ENCODE measurements at places on chromosomes 5 and 9.

DNA sequence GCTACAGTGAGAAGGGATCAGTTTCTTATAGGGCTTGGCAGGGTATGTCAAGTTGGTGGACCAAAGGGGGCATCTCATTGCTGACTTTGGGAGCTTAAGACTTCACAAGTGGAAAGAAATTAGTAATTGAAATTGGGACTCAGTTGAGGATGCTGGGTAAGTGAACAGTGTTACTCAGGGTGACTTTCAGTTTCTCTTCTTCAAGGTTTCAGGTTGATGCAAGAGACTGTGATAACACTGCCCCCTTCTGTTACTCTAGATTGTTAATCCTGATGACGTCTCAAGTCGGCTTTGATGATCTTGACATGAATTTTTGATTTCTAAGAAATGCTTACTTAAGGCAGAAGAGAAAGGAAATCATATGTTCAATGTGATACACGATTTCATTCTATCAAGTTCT is 21.3 kb downstream of the KCTD16 start:
- no peak for DNase-seq

DNA sequence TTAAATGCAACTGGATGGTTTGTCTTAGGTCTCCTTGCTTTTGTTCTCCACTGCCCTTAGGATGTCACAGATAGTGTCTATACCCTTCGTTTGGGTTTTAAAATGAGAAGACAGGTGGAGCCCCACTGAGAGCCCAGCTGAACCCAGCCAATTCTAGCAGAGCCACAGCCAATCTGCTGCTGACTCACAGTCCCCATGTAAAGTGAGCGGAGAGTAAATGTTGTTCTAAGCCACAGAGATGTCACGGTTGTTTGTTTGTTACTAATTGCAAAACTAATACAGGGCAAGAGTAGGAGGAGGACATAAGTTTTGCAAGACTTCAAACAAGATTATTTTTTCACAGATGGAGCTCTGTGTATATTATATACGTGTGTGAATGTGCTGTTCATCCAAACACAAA is 50.5 kb upstream of the AGXT2 start:
- DNase-seq = no peak

- DNase-seq = no peak
These were observed 203.8 kb downstream of the PBX3 start for GRCh38 chr9:125950880-125951471.

- DNase-seq = no peak
These were observed 137.4 kb downstream of the PLK2 start for GRCh38 chr5:58322453-58322852.

- DNase-seq = no peak
These were observed 60.6 kb upstream of the TRPC7 start for GRCh38 chr5:136425921-136426320.

DNA sequence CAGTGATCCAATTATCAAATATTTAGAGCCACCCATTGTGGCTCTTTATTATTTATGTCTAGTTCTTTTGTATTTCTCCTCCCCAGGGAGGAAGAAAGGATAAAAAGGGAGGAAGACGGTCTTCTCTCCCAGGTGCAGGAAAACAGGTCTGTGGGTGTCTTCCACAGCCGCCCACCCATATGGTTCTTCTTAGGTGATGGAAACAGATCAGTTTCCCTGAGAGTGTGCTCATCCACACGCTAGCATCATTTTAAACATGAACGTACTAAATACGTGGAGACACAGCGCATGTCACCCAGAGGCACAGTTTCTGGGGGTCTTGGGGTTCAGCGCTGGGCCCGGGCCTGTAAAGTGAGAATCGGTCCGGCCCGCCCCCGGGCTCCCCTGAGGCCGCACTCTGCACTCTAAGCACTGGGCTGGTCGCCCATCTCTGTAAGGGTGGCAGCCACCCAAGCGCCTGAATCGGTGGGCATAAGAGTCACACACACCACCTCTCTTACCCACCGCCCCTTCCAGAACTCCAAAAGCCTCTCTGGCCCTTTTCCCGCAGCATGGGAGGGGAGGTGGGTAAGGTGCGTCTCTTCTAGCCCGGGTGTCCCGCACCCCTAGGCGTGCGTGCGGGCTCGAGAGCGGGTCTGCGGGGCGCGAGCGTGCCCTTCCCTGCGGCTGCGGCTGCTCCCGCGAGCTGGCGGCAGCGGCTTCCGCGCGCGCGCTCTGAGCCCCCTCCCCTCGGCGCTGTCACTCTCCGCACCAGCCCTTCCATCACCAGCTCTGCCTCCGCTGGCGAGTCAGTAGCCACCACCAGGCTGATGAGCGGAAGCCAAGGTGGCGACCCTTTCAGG is 1.3 kb downstream of the PTCH1 start:
- no peak for DNase-seq

- DNase-seq = no peak
These were observed 55.9 kb downstream of the SEMA4D start for GRCh38 chr9:89441986-89442385.

GRCh38 chr9:127277770-127278169 is 13.2 kb downstream of the GARNL3 start:
- DNase-seq = no peak

- DNase-seq = no peak
These were observed 27.1 kb upstream of the MYORG start for GRCh38 chr9:34403554-34404380.

DNA sequence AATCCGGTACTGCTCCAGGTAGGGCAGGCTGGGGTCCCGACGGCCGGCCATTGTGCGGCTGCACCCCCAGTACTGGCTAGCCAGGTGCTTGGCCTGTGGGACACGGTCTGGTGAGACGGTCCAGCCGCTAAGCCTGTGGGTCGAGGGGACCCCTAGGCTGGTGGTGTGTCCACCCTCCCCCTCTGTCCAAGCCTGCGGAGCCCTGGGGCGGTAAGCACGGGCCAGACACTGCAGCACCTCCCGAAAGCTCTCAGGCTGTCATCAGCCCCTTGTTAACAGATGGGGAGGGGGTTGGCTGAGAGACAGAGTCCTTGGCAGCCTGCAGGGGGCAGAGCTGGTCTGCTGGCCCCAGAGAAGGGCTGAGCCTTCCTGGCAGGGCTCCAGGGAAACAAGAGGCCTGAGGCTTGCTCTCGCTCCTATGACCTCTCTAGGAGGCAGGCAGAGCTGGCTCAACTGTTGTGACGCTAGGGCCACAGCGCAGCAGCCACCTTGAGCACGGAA is 11.8 kb upstream of the MRNIP start:
- DNase-seq = no peak

DNA sequence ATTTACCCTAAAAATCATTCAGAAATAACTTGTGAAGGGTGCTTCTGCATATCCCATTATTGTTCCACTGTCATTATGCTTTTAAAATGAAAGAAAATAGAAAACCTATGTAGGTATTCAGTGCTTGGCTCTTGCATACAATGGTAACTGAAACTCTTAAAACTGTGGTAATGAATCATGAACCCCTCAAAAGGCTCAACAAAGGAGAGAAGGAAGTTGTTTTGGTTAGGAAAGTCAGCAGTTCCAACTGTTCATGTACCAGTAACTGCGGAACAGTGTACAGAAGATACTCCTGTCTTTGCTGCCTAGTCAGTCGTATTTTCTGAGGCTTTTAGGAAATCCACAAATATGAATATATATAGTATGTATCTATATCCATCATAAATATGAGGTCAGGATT is 96.1 kb downstream of the OSMR start:
- DNase-seq = no peak

DNA sequence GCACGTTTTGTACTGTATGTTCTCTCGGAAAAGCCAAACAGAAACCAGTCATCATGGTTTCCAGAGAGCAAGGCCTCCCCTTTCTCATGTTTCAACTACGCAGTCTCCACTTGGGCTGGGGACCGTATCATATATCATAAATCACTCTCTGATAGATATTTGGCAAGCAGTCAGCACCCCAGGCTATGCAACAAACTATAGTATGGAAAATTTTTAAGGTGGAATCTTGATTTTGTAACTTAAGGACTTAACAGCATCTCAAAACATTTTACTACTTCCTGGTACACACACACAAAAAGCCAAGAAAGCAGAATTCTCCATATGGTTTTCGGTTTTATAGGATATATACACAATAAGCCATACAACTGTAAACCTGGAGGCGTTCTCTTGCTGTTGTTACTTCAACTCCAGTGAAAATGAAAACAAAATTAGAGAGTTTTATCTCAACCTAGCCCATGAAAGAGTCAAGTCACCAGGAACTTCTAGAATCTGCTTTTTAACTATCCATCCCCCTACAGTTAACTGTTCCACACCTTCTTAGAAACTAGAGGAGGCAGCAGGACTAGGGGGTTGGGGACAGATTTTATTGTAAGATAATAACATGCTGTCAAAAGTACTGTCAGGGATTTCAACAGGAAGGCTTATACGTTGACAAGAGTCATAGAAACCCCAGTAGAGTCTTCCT is 283.4 kb downstream of the NFIB start:
- no peak for DNase-seq

- no peak for DNase-seq
These were observed 15.7 kb upstream of the OBP2B start for GRCh38 chr9:133224762-133225161.

DNA sequence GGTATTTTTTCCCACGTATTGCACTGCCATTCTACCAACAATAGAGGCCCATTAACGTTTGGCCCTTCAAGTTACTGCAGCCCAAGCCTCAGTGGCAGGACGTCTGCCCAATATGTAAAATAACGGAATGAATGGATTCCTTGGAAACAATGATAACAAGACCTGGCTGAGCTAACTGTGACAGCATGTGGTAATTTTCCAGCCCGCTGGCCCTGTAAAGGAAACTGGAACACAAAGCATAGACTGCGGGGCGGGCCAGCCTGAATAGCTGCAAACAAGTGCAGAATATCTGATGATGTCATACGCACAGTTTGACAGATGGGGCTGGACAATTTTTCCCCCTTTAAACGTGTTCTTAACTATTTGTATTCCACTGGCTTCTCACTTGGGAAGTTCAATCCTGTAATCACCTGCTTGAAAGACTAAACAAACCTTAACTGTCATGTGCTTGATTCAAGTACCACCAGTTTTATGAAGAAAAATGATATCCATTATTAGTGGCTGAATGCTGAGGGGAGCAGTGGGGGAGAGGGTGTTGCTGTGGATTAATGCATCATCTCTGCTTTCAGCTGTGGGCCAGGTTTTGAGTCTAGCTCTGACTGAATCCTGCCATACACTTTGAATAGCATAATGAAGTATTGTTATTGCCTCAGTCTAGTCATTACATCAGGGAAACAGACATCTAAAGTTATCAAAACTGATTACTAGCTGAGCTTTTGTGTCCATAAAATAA is 323.9 kb downstream of the TMEM161B start:
- no peak for DNase-seq

- no peak for DNase-seq
These were observed 41.6 kb upstream of the FST start for GRCh38 chr5:53438486-53439472.

- no peak for DNase-seq
These were observed 36.1 kb downstream of the ANKS6 start for GRCh38 chr9:98760231-98760630.

- no peak for DNase-seq
These were observed 127.6 kb downstream of the SLF1 start for GRCh38 chr5:94745786-94746730.

- DNase-seq = no peak
These were observed 31.0 kb downstream of the HMHB1 start for GRCh38 chr5:143842920-143843319.

GRCh38 chr5:169716287-169716686 is 79.2 kb downstream of the DOCK2 start:
- DNase-seq = no peak

- no peak for DNase-seq
These were observed 142.1 kb downstream of the AGTPBP1 start for GRCh38 chr9:85599540-85600105.

GRCh38 chr5:153987301-153987700 is 51.4 kb downstream of the FAM114A2 start:
- no peak for DNase-seq

DNA sequence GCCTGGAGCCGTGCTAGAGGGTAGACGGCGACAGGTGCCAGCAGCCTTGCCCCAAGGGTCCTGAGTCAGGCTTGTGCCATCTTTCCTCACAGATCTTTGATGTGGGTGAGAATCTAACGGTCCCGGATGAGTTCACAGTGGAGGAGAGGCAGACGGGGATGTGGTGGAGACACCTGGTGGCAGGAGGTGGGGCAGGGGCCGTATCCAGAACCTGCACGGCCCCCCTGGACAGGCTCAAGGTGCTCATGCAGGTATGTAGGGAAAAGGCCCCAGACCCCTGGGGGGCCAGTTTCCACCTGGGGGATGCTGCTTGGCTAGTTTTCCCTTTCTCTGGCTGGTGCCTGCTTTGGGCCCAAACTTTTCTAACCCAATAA is 24.0 kb downstream of the PTGES2 start:
- no peak for DNase-seq

GRCh38 chr9:21465859-21466518 is 16.1 kb downstream of the IFNE start:
- DNase-seq = no peak

GRCh38 chr5:116476897-116477537 is 97.6 kb downstream of the SEMA6A start:
- DNase-seq = no peak

- no peak for DNase-seq
These were observed 118.4 kb upstream of the MAP3K1 start for GRCh38 chr5:56696900-56697299.

- no peak for DNase-seq
These were observed 133.7 kb downstream of the DMAC1 start for GRCh38 chr9:7665874-7666273.

GRCh38 chr5:36600917-36601527 is 5.4 kb upstream of the SLC1A3 start:
- no peak for DNase-seq

- no peak for DNase-seq
These were observed 21.9 kb downstream of the ZNF608 start for GRCh38 chr5:124724357-124725039.

DNA sequence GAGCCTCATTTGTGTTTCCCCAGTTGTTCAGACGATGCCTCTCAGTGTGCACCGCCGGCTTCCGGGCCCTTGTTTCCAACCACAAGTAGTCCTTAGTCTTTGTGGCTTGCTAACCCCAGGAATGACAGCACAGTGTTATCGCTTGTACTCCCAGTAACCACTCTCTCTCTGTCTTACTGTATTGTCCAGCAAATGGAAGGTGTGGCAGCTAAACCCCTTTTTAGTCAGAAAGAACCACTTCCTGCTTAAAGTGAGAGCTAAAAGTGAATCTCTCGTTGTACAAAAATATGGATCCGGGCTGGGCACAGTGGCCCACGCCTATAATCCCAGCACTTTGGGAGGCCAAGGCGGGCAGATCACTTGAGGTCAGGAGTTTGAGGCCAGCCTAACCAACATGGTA is 61.3 kb downstream of the ENC1 start:
- DNase-seq = peak; percentile 20

GRCh38 chr5:73306078-73306719 is 133.2 kb downstream of the TMEM174 start:
- no peak for DNase-seq

DNA sequence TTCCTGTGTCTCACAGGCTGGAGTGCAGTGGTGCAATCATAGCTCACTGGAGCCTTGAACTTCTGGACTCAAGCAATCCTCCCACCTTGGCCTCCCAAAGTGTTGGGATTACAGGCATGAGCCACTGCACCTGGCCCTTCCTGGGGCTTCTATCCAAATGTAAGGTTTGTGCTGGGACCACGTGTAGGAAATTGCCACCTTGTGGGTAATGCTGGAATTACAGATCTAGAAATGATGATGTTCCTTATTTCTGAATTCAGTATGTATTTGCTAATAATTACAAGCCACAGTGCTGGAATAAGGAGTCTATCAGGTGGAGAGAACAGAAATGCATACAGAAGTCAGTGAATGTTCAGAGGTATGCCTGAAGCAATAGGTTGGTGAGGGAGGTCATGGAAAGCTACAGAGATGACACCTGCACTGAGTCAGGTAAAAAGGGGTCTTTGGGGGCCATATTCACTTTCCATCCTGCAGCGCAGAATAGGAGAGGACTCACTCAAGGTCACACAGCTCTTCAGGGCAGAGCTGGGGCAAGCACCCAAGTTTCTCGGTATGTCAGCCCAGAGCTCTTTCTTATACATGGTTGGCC is 8.8 kb upstream of the IGFBPL1 start:
- no peak for DNase-seq
